ENCODE measurements at places on chromosomes 12 and 14.
A peak's percentile ranks its signal among the peaks of the same experiment; 100 is the strongest.

DNA sequence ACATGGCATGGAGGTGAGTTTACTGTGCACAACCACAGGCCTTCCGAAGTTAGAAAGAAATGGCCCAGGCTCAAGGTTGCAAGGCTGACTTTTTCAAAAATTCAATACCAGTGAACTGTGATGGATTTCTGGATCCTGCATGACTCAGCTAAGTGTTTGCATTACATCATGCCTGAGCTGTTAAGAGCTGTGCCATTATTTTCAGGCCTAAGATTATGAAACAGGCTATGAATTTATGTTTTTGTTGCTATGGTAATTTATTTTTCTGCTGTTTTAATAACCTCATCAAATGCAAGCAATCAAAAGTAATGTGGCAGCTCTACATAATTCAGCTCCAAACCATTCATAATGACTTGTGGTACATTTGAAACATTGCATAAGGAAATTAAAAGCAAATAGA, 457.7 kb upstream of the TMEM132C start:
- DNase-seq, result peak; percentile 22

GRCh38 chr12:66942741-66943465, 264.0 kb upstream of the GRIP1 start:
- DNase-seq, result no peak

GRCh38 chr12:57816001-57816854, 2.3 kb downstream of the AVIL start:
- DNase-seq, result no peak

DNA sequence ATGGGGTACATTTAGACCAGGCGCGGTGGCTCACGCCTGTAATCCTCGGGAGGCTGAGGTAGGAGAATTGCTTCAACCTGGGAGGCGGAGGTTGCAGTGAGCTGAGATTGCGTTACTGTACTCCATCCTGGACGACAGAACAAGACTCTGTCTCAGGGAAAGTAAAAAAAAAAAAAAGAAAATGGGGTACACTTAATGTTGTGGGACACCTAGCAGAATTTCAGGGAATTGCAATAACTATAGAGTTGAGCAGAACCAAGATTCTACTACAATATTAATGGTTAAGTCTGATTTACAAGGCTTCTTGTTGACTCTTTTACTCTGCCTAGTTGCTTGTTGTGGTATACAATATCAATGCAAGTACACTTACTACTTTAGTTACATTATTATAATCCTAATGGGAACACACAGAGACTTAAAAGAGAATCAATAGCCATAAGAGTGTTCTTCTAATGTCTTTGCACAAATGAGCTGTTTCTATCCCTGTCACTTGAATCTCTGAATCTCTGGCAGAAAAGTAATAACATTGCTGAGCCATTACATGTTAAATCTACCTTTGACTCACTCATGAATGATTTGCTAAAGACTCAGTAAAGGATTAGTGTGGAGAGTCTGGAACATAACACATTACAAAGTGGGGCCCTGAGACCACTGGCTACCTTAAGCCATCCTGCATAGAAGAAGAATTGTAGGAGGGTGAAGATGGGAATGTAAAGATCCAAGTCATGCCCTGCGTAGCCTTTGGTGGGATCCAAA, 22.7 kb downstream of the BEST3 start:
- DNase-seq, result no peak

DNA sequence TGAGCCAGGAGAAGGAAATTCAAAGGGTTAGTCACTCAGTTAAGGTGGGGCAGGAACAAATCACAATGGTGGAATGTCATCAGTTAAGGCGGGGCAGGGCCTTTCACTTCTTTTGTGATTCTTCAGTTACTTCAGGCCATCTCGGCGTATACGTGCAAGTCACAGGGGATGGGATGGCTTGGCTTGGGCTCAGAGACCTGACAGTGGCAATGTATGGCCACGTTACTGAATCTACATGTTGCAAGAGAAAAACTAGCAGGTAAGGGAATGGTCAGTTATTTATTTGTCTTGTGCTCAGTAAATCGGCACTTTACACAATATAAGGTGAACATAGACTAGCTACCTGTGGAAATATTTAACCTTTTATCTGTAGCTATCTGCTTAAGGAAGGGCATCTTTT, 11.9 kb downstream of the SLCO1B3 start:
- DNase-seq, result no peak

DNA sequence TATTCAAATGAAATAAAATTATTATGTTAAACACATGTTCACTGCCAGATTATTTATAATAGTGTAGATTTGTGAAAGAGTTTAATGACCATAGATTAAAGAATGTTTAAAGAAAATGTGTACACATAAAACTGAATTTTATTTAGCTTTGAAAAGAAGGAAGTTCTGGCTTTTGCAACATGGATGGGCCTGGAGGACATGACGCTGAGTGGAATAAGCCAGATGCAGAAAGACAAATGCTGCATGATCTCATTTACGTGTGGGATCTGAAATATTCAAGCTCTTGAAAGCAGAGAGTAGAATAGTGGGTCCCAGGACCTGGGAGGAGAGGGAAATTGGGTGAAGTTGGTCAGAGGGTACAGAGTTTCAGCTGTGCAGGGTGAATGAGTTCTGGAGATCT, 1261.2 kb downstream of the TMEM121 start:
- no peak for DNase-seq

Data from NCI-H446 treated with DMSO at 0.1 percent for 48 hours (cell line).